ENCODE measurements at places on chromosomes 5 and 9. TPM values are rescaled to one million over a fixed set of nuclear protein-coding genes. Genes with fewer than 3 reads are reported as not detected.

DNA sequence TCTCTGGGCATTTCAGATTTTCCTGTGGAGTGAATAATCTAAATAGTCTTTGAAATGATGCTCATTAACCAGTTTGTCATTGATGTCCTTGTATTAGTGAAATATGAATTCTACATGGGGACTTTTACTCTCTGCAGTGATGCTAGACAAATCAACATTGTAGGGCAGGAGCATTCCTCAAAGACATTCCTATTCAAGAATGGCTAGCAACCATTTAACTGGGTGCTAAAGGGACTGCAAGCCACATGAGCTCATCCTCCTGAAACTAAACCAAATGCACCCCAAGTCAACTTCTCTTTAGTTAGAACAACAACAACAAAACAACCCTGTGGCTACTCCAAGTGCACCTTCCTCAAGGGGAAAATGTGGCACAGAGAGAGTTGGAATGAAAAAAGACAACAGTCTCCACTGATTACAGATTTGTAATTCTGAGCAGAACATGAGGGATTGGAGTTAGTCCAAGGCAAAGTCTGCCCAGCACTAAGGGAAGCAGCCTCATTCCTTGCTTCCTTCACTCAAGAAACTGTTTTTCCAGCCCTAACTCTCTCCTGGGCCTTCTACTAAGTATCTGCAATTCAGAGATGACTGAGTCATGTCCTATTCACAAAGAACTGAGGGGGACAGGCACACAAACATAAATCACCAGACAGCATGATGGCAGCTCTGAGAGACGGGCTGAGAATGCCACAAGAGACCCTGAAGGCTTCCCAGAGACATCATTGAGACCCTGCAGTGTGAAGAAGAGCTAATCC is 82.0 kb upstream of the WWC1 start:
- no peak for DNase-seq

- DNase-seq: no peak
Measured at GRCh38 chr9:93942161-93942560, 13.0 kb downstream of the BARX1 start.

GRCh38 chr9:130114741-130115140 is 57.5 kb upstream of the NCS1 start:
- DNase-seq: no peak

- no peak for DNase-seq
Measured at GRCh38 chr5:15252331-15252730, 247.6 kb upstream of the FBXL7 start.

GRCh38 chr9:98924946-98925820 is 18.5 kb upstream of the COL15A1 start:
- DNase-seq: no peak

- peak; percentile 19 for DNase-seq
Measured at GRCh38 chr9:100322954-100323536, 29.7 kb downstream of the TEX10 start.

DNA sequence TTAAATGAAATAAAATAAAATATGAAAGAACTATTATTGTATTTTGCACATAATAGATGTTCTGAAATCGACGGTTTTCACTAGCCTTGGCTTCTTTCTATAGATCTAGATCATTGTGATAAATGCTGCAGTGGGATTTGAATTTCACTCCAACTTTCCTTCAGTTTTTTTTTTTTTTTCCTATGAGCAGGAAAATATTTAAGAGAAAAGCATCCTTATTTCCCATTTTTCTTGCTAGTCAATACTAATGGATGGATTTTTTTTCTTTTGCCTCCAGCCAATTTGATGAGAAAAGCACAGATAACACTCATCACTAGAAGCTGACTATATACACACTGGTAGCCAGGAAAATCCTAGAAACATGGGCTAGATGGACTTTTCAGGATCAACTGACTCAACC is 249.0 kb downstream of the NFIB start:
- DNase-seq: no peak

SLCO4C1 gene
- total RNA-seq: 0.45 TPM

PFN3 gene
- total RNA-seq: not detected

CDH6 gene
- total RNA-seq: 13.5 TPM

DNA sequence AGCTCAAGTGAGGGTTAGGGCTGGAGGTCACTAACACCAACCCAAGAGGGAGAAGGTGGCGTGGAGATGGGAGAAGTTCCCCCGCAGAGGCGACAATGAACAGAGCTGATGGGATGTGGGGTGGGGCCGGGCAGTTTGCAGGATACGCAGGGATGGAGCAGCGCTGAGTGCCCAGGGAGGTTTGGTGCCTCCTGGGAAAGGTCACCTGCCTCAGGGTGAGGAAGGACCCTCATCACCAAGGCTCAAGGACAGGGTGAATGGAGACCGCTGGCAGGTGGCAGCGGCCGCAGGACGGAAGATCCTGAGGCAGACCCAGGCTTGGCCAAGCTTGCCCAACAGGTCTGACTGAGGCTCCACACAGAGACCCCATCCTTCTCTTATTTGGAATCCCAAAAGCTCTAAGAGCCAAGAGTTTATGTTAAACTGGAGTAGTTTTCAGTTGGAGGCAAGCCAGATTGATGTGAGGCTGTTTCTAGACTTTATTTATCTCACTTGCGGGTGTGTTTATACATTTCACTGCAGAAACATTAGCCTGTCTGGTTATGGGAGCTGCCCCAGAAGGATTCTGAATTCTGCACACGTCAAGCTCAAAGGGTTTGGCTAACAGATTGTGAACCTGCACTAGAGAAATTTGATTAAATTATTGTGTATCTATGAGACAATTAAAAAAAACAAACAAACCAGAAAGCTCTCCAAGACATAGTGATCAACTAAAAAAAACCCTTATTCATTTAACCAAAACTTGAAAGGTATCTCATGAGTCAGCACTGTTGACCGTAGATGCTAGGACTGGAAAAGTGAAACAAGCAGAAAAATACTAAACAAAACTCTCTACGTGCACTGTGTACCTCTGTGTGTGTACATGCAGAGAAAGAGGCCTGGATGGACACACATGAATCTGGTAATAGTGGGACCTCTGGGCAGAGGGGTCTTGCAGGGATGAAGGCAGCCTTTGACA is 146.2 kb upstream of the PHYKPL start:
- no peak for DNase-seq

- no peak for DNase-seq
Measured at GRCh38 chr5:27830546-27830945, 792.2 kb upstream of the CDH9 start.

FBN2 gene
- 20.1 TPM for total RNA-seq

GRCh38 chr5:31825518-31826068 is 186.7 kb downstream of the PDZD2 start:
- peak; percentile 49 for DNase-seq

NR5A1 gene
- total RNA-seq: not detected

UGT3A1 gene
- total RNA-seq: not detected

- no peak for DNase-seq
Measured at GRCh38 chr9:104915049-104915448, 12.9 kb downstream of the ABCA1 start.

SLC2A6 gene
- 9.2 TPM for total RNA-seq

ANKRD31 gene
- 0.82 TPM for total RNA-seq

DNA sequence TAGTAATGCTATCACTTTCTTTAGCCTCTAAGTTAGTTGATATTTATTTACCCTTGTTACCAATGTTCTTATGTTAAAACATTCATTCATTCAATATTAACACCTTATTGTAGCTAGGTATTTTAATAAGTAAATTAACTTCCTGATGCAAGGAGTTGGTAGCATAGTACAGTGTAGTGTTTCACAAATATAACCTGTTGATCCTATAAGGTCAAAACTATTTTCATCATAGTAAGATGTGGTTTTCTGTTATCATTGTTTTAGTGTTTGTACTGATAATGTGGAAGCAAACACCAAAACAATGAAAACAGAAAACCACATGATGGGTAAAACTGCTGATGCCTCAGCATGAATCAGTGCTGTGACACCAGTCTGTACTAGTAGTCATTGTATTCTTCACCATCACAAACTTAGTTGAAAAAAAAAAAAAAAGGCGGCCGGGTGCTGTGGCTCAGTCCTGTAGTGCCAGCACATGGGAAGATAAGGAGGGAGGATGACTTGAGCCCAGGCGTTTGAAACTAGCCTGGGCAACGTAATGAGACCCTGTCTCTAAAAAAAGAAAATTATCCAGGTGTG is 36.5 kb downstream of the ZCCHC7 start:
- no peak for DNase-seq

OBP2B gene
- not detected for total RNA-seq

SPACA9 gene
- total RNA-seq: 3.1 TPM

DNA sequence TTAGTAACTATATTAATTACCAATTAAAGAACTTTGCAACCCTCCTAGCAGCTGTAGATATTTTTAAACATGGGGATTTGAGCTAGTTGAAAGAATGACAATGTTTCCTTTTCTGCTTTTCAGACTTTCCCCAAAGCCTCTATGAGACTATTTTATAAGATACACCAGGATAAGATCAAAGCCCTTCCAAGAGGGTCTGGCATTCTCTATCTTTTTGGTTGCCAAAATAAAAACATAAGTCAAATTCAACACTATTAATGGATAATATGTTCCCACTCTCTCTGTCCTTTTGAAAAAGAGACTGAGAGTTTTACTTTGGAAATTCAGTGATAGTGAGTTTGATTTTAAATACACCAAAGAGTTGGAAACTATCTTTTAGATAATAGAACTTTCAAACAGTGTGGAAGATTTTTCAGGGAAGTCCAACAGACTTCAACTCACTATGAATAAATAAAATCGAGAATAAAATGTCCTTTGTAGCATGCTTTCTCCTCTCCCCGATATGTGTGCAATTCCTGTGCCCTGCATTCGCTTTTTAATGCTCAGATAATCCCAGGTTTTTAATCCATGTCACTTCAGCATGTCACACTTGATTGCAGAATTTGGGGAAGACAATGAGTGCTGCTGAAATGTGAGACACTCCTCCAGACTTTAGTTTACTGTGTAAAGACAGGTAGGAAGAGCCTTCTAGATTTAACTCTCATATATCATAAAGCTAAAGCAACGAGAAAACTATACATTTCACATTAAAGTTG is 1095.7 kb upstream of the DMAC1 start:
- no peak for DNase-seq

DNA sequence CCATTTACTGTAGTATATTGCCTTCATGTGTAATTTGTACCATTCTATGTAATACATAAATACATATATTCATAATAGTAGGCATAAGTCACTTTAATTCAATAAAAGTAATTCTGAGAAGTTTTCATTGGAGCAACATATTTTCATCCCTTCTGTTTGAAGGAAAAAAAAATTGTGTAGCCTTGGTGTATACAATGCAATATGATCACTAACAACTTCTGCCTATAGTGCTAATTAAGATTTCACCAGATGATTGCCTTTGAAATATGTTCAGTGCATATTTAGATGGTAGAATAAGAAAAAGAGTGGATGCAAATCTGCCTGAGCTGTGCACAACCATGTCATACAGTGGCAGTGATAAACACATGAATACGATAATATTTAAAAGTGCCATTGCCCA is 996.8 kb downstream of the EFNA5 start:
- no peak for DNase-seq

DNA sequence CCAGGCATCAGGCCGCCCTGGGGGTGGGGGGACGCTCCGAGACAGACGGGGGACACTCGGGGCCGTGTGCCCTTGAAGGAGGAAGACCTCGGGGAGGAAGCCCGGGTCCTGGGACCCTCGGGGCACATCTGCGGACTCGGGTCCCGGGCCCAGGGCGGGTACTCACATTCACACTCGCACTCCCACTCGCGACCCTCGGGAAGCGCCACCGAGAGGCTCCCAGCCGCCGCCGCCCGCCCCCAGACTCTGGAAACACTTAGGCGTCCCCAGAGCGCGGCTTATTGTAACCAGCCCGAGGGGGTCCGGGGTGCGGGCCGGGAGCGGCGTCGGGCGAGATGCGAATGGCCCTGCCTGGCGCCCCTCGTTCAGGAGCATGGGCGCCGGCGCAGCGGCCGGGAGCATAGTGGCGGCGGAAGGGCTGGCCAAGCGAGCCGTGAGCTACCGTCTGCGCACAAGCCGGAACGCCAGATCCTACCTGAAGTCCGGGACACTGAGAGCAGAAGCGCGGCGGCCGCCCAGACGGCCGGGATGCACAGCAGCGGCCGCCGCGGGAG is 559 bp downstream of the ROR2 start:
- DNase-seq: no peak

- DNase-seq: no peak
Measured at GRCh38 chr5:4058899-4059298, 463.3 kb downstream of the IRX1 start.

- DNase-seq: no peak
Measured at GRCh38 chr5:14187660-14188059, 44.5 kb downstream of the TRIO start.

DNA sequence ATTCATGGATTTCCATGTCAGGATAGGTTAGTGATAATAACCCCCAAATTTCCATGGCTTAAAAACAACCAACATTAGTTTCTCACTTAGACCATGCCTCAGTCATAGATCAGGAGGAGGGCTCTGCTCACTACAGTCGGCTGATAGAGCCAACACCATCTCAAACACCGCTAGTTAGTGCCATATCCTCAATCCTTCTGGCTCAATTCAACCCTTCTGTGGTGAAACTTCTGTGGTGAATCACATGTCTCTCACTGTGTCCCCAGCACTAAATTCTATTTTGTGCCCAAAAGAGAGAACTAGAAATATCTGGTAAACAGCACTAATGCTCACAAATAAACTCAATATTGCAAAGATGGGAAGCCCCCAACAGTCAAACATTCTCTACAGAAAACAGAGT is 21.1 kb downstream of the ECPAS start:
- no peak for DNase-seq

IL3 gene
- not detected for total RNA-seq

- no peak for DNase-seq
Measured at GRCh38 chr5:170913573-170913972, 51.8 kb downstream of the RANBP17 start.

DNA sequence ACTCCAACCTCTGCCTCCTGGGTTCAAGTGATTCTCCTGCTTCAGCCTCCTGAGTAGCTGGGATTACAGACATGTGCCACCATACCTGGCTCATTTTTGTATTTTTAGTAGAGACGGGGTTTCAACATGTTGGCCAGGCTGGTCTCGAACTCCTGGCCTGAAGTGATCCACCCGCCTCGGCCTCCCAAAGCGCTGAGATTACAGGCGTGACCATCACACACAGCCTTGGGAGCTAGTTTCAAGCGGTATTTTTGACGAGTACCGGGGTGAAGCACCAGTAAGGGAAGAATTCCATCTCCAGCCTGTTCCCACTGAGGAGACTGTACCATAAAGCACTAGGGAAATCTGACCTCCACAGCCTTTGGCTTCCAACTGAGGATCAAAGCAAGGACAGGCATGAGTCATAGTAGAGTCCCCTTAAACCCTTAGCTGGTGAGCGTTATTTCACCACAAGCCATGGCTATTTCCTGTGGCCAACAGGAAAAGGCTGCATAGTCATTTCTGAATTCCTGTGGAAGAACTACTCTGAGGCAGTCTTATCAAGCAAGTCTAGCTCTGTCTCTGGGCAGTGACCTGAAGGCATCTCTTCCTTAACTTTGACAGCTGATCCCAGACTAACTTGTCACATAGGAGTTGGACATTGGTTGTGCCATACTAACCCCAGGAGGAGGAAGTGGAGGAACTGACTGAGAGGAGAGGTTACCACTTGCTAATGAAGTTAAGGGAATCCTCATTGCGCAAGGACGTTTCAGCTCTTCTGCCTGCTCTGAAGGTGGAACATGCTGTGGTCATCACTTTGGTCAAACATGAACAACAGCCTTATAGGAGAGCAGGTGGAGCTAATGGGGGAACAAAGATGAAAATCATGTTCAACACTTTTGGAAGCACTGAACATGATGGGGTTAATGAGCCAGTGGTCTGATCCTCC is 85.8 kb upstream of the DMRT1 start:
- no peak for DNase-seq

SPINK6 gene
- total RNA-seq: not detected

- DNase-seq: peak; percentile 47
Measured at GRCh38 chr9:23820451-23821374, 5.3 kb downstream of the ELAVL2 start.

All from cerebellum (tissue), 4 donors.